ENCODE measurements at places on chromosomes 4 and X.
A peak's percentile ranks its signal among the peaks of the same experiment; 100 is the strongest.

DNA sequence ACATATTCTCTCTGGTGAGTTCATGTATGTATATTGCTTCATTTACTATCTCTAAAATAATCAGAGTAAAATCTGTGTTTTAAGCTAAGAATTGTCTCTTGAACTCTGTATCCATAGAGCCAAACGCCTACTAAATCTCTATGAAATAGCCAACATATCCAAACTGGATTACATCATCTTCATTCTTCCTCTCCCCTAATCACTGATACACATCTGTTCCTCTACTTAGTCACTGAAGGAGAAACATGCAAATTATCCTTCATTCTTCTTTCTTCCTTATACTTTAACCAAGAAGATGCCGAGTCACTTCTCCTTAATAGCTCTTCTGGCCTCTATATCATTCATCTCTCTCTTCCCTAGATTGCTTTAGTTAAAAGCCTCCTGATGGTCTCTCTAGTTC lies 630.4 kb upstream of the FTHL17 start:
- no peaks in the 10 kb centered on the region for H3K36me3 ChIP-seq
- no peak overlapping the region for H3K4me3 ChIP-seq
- DNase-seq: no peak
- no peaks in the 10 kb centered on the region for H3K4me1 ChIP-seq
- no peaks in the 10 kb centered on the region for H3K27me3 ChIP-seq
- no peak overlapping the region for H3K27ac ChIP-seq

- H3K36me3 ChIP-seq: no peaks in the 10 kb centered on the region
- no peak overlapping the region for H3K4me3 ChIP-seq
- H3K27ac ChIP-seq: no peak overlapping the region
- no peaks in the 10 kb centered on the region for H3K27me3 ChIP-seq
- DNase-seq: no peak
Measured at GRCh38 chr4:165519591-165519990, 140.8 kb downstream of the CPE start.

DNA sequence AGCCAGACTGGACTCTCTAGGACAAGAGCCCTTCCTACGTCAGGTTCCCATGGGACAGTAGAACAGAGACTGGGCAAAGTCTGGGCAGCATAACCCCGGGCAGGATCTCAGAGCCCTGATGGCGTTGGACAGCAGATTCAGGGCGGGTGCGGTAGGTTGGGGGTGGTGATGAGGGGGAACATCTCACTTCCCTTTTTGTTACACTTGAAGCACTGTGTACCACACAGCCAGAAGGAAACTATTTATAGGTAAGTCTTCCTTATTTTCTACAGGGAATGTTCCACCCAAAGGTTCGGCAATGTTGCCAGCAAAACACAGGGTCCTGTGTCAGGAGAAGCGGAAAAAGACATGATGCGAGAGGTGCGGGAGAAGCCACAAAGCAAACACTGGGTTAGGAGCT lies 54.3 kb downstream of the TSC22D3 start:
- peak overlapping the region; percentile 80 for H3K27ac ChIP-seq
- H3K4me3 ChIP-seq: no peak overlapping the region
- H3K36me3 ChIP-seq: no peaks in the 10 kb centered on the region
- H3K27me3 ChIP-seq: no peaks in the 10 kb centered on the region
- no peaks in the 10 kb centered on the region for H3K4me1 ChIP-seq
- no peak for DNase-seq

- no peak for DNase-seq
- no peaks in the 10 kb centered on the region for H3K27me3 ChIP-seq
- no peak overlapping the region for H3K27ac ChIP-seq
- H3K36me3 ChIP-seq: no peaks in the 10 kb centered on the region
Measured at GRCh38 chr4:66571145-66571695, 900.9 kb upstream of the EPHA5 start.

GRCh38 chr4:152331042-152331441 lies 204.8 kb downstream of the FBXW7 start:
- no peaks in the 10 kb centered on the region for H3K36me3 ChIP-seq
- H3K27me3 ChIP-seq: no peaks in the 10 kb centered on the region
- DNase-seq: no peak
- H3K4me3 ChIP-seq: no peak overlapping the region
- H3K27ac ChIP-seq: no peak overlapping the region

DNA sequence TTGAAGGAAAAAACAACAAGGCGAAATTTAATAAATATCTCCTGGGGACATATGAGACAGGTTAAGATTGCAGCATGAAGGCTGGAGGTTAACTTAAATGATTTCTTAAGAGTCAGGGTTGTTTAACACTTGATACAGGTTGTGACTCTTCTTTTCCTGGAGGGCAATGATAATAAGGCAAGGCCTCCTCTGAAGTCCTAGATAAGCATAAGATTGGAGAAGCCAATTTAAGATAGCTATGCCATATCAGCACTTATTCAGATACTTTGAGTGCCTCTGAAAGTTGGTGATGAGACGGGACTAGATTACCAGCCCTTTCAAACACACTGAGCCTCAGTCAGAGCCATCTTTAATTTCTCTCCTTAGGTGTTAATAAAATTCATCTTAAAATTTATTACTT lies 350.8 kb downstream of the FBXO8 start:
- no peak overlapping the region for H3K27ac ChIP-seq
- H3K36me3 ChIP-seq: no peaks in the 10 kb centered on the region
- no peaks in the 10 kb centered on the region for H3K27me3 ChIP-seq
- DNase-seq: no peak
- H3K4me3 ChIP-seq: no peak overlapping the region
- no peaks in the 10 kb centered on the region for H3K4me1 ChIP-seq

- H3K4me1 ChIP-seq: no peaks in the 10 kb centered on the region
- H3K36me3 ChIP-seq: peaks cover 14% of the 10 kb centered on the region
- no peaks in the 10 kb centered on the region for H3K27me3 ChIP-seq
- no peak overlapping the region for H3K4me3 ChIP-seq
- no peak overlapping the region for H3K27ac ChIP-seq
Measured at GRCh38 chrX:1418901-1419544, 27.1 kb upstream of the SLC25A6 start.

DNA sequence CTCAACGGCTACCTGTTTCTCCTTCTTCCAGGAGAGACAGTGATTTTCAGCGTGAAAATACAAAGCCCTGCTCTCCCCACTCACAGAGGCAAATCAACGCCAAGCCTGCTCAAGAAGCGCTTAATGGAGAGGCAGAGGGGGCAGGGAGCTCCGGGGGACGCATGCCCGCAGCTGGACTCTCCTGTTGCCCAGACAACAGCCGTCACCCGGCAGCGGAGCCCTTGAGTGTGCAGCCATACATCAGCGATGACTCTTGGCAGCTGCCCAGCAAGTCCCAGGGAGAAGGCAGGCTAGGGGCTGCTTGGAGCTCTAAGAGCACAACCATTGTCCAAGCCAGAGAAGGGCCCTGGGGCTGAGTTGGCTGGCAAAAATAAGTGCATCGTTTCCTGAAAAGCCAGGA lies 71.0 kb upstream of the AFAP1 start:
- no peak overlapping the region for H3K4me3 ChIP-seq
- no peaks in the 10 kb centered on the region for H3K36me3 ChIP-seq
- no peaks in the 10 kb centered on the region for H3K4me1 ChIP-seq
- no peak overlapping the region for H3K27ac ChIP-seq

GRCh38 chrX:43581888-43582539 lies 74.1 kb upstream of the MAOA start:
- DNase-seq: no peak
- no peaks in the 10 kb centered on the region for H3K4me1 ChIP-seq
- H3K27me3 ChIP-seq: no peaks in the 10 kb centered on the region
- no peak overlapping the region for H3K4me3 ChIP-seq
- no peaks in the 10 kb centered on the region for H3K36me3 ChIP-seq
- peak overlapping the region; percentile 58 for H3K27ac ChIP-seq

DNA sequence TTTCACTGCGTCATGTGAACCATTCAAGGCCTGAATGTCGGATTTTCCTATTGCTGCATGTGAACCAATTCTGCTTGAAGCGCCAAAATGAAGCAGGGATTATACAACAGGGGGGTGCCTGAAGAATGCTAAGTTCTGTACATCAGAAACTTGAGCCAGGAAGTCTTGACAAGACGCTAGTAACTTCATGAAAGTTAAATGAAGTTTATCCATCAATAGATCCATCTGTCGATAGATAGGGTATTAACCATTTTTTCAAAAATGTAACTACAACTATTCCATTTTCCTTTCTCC lies 590 bp upstream of the NAF1 start:
- H3K27ac ChIP-seq: peak overlapping the region; percentile 84
- no peaks in the 10 kb centered on the region for H3K27me3 ChIP-seq
- no peaks in the 10 kb centered on the region for H3K36me3 ChIP-seq

- H3K27ac ChIP-seq: no peak overlapping the region
- no peaks in the 10 kb centered on the region for H3K4me1 ChIP-seq
- no peak for DNase-seq
- H3K36me3 ChIP-seq: no peaks in the 10 kb centered on the region
- no peaks in the 10 kb centered on the region for H3K27me3 ChIP-seq
- no peak overlapping the region for H3K4me3 ChIP-seq
Measured at GRCh38 chr4:152104901-152105357, 344.1 kb upstream of the GATB start.

DNA sequence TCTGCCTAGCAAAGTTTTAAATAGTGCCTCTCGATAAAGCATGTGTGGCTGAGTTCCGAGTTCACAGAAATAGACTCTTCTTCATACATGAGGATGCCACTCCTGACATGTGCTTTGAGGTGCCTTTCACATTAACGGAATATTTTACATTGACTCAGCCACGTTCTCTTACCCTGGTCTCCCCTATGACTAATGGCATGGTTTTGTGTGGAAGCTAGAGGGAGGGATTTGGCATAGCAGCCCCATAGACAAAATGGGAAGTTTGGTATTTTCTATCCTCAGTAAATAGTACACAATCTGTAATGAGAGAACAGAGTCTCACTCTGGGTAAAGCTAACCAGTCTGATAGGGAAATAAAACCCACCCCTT lies 68.9 kb downstream of the PCDH19 start:
- DNase-seq: no peak
- H3K4me3 ChIP-seq: no peak overlapping the region
- H3K4me1 ChIP-seq: no peaks in the 10 kb centered on the region

- no peak overlapping the region for H3K27ac ChIP-seq
- H3K36me3 ChIP-seq: no peaks in the 10 kb centered on the region
- no peak for DNase-seq
- H3K4me3 ChIP-seq: no peak overlapping the region
- no peaks in the 10 kb centered on the region for H3K27me3 ChIP-seq
- no peaks in the 10 kb centered on the region for H3K4me1 ChIP-seq
Measured at GRCh38 chr4:38377195-38377594, 286.8 kb upstream of the KLF3 start.

GRCh38 chr4:78020677-78021076 lies 36.4 kb upstream of the FRAS1 start:
- no peak overlapping the region for H3K27ac ChIP-seq
- H3K27me3 ChIP-seq: no peaks in the 10 kb centered on the region
- no peak overlapping the region for H3K4me3 ChIP-seq
- no peak for DNase-seq

DNA sequence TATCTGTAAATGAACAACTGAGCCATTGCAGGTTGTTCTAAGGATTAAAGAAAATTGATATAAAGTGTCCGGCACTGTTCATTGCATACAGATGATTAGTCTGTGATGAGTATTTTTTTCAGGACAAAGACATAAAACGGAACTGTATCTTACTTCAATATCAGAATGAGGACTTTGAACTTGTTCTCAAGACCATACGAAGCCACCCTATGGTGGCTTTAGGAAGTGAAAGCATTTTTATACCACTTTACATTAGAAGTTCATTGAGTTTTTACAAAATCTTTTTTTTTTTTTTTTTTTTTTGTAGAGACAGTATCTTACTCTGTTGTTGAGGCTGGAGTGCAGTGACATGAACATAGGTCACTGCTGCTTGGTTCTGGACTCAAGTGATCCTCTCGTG lies 45.2 kb upstream of the TRIM2 start:
- DNase-seq: no peak
- no peak overlapping the region for H3K27ac ChIP-seq
- H3K4me3 ChIP-seq: no peak overlapping the region
- no peaks in the 10 kb centered on the region for H3K27me3 ChIP-seq

- H3K36me3 ChIP-seq: no peaks in the 10 kb centered on the region
- H3K27me3 ChIP-seq: no peaks in the 10 kb centered on the region
Measured at GRCh38 chrX:13716905-13717304, 17.5 kb downstream of the TRAPPC2 start.

GRCh38 chr4:183832776-183833450 lies 72.2 kb upstream of the STOX2 start:
- no peak overlapping the region for H3K4me3 ChIP-seq
- H3K4me1 ChIP-seq: no peaks in the 10 kb centered on the region
- no peaks in the 10 kb centered on the region for H3K36me3 ChIP-seq
- no peak overlapping the region for H3K27ac ChIP-seq

DNA sequence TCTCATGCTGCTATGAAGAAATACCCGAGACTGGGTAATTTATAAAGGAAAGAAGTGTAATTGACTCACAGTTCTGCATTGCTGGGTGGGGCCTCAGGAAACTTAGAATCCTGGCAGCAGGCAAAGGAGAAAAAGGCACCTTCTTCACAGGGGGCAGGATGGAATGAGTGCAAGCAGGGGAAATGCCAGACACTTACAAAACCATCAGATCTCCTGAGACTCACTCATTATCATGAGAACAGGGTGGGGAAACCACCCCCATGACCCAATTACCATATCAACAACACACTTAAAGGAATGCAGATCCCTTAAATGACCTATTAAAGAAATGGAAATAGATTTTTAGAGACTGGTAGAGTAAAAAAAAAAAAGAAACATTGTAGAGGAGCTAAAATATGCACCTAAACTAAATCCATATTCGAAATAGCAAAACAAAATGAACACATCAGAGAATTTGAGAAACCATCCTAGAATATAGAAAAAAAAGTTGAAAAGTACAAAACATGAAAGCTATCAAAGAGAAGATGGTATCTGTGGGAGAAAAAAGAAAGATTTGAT lies 104.3 kb upstream of the UGT8 start:
- no peaks in the 10 kb centered on the region for H3K4me1 ChIP-seq
- no peak overlapping the region for H3K27ac ChIP-seq
- H3K36me3 ChIP-seq: no peaks in the 10 kb centered on the region
- no peak overlapping the region for H3K4me3 ChIP-seq

Data from prostate gland (tissue), 2 donors.